ENCODE measurements at places on chromosomes 7 and 10.

- no peak for DNase-seq
These were observed 1000.0 kb upstream of the CELF2 start for GRCh38 chr10:10017716-10018115.

- DNase-seq = no peak
These were observed 124.5 kb upstream of the FAM20C start for GRCh38 chr7:67661-68395.

- no peak for DNase-seq
These were observed 142.7 kb downstream of the ICA1 start for GRCh38 chr7:8119262-8119661.

GRCh38 chr7:3722396-3722922 is 421.4 kb downstream of the SDK1 start:
- peak; percentile 33 for DNase-seq

GRCh38 chr7:124432009-124432578 is 333.5 kb downstream of the GPR37 start:
- no peak for DNase-seq

DNA sequence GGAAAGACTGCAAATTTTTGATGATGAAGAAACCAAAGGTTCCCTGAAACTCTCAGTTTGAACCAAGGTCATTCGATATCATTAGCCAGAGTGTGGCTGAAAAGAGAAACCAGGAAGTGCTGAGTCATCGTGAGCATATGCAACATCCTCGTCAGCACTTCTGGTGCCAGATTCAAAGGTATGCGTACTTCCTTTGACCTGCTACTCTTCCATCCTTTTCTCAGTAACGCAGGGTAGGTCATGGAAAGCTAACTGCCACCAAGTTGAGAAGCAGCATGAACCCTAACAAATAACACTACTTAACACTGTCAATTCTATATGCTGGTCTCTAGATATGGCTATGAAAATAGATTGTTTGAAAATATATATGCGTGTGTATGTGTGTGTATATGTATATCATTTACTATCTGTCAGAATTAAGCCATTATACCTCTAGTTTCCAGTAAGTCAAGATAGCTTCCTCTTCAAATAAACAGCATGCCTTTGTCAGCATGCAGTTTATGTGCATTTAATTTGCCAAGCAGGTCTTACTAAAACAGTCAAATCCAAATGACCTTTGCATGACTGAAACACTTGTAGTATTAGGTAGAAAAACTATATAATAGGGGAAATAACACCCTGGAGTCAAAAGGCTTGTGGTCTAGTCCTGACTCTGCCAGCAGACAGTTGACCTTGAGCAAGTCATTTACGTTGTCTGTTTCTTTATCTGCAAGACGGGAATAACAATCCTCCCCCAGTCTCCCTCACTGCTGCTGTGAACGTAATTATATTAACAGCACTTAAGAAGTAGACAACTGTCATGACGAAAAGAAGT is 26.4 kb downstream of the CDK6 start:
- DNase-seq = no peak

- no peak for DNase-seq
These were observed 28.0 kb upstream of the ARHGAP21 start for GRCh38 chr10:24751716-24752115.

GRCh38 chr10:69866688-69867461 is 65.2 kb downstream of the COL13A1 start:
- no peak for DNase-seq

DNA sequence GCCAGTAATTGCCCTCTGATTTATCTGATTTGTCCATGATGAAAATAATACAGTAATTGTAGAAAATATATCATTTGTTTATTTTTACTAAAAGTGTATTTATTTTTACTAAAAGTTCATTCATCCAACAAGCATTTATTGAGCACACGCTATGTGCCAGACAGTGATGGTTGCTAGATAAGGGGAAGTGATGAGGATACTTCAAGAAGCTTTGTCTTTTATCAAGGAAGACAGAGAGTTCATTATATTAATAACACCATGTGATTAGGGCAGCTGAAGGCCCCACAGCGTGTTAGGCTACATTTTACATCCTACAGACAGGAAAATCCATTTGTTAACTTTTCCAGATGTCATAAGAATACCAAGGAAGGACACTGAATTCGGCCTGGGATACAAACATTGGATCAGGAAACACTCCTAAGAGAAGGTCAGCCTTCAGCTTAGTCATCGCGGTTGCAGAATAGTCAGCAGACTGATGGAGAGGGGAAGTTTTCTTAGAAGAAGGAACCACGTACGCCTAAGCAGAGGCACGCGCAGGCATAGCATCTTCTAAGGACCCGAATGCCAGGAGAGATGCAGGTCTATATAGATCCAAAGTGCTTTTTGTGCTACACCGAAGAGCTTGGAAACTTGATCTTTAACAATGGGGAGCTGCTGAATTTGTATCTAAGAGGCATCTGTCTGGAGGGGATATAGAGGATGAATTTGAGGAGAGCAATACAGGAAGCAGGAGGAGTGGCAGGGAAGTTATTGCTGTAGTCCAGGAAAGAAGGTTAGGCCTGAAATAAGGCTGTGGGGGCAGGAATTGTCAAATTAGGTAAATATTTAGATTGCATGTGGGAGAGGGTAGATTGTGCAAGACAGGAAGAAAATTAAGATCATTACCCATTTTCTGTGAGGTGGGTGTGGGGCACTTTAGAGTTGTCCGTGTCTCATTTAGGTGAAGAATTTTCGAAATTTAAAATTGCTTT is 85.7 kb downstream of the LRGUK start:
- no peak for DNase-seq

DNA sequence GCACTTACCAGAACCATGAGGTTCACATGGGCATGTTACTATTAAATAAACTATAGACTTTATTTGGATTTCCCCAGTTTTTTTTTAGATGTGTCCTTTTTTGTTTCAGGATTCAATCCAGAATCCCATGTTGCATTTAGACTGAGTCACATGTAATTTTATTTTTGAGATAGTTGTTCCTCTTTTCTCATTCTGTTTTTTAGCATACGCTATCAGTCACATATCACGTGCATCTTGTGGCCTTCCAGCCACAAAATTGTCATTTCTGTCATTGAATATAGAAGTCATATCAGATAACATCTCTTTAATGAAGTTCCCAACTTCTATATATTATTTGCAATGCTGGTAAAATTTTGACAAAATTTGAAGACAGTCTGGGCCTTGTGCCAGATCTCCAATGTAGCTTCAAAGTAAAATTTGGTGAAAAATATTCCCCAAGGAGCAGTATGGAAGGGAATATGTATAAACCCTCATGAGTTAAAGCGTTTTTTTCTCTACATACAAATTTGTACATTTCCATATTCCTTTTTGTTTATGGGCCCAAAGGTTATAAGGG is 132.3 kb upstream of the MKI67 start:
- no peak for DNase-seq

DNA sequence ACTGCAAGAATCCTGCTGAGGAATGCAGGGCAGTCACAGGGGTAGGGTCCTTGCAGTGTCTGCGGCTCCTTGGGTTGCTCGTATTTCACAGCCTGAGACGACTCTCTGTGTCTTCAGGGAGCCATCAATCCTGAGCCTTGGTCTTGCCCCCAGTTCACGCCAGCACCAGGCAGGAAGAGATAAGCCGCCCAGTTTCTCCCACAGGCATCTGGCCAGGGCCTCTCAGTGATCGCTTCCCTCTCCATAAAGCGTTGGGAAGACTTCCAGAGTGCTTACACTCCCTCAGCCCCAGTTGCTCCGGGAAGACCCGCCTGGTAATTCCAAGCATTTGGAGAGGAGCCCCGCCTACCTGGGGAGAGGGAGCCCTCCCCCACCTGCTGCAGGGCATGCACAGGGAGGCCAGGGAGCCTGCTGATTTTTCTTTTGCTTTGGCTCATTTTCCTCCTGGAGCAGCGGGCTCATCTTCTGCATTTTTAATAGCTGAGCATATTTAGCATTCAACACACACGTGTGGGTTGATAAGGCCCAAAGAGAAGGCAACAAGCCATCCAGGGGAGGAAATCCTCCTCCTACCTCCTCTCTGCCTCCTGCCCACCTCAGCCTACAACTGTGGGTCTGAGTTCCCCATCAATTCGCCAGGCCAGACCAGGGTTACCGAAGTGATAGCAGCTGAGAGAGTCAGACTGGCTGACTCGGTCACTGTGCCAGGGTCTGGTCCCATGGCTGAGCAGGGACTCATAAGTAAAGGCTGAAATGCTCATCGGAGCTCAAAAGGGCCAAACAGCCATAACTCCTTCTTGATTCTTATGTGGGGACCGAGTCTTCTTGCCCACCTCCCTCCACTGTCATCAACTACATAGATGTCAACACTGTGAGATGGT is 74.4 kb upstream of the EFCAB10 start:
- DNase-seq = no peak

DNA sequence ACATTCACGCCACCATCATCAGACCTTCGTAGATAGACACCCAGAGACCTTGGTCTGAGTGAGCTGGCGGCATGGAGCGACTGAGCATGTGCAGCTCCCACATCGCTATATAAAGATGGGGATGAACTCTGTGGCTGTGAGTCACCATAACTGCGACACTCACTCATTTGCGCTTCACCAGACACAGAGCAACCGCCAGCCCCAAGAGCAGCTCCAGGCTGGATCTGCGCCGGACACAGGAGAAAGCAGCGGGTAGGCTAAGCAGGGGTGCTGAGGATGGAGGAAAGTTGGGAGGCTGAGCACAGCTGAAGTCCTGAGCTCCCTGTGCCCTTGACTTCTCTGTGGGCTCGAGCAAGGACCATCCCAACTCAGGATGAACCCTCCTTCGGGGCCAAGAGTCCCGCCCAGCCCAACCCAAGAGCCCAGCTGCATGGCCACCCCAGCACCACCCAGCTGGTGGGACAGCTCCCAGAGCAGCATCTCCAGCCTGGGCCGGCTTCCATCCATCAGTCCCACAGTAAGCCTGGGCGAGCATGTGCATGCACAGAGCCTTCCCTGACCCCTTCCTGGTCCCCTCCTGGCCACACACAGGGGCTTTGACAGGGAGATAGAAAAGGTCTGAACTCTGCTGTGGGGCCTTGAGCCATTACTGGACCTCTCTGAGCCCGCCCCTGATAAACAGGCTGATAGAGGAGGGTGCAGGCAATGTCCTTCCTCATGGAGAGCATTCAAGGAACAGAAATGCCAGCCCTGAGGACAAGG is at the start of gene OPN4:
Gene OPN4, plus strand, starts transcription at position 137 of the 762 bp plus-strand sequence. Its CDS starts 237 bp downstream, at position 374.
- DNase-seq = no peak

- DNase-seq = no peak
These were observed 132.3 kb downstream of the DKK1 start for GRCh38 chr10:52446391-52446790.

- no peak for DNase-seq
These were observed 26.2 kb upstream of the CSGALNACT2 start for GRCh38 chr10:43111921-43112607.

GRCh38 chr7:121167971-121168370 is 160.8 kb upstream of the WNT16 start:
- no peak for DNase-seq

DNA sequence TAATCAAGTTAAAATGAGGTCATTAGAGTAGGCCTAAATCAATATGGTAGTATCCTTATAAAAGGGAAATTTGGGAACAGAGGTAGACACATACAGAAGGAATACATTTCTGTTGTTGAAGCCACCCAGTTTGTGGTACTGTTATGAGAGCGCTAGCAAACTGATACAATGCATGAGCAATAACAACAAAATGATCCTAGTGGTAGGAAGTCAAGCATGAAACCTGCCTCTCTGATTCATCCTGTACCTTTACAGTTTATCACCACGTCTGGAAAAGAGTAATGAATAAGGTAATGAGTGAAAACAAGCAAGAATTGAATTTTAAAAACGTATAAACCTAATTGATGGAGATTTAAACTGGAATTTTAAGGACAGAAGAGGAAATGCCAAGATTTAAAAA is 217.2 kb downstream of the PCLO start:
- DNase-seq = no peak

DNA sequence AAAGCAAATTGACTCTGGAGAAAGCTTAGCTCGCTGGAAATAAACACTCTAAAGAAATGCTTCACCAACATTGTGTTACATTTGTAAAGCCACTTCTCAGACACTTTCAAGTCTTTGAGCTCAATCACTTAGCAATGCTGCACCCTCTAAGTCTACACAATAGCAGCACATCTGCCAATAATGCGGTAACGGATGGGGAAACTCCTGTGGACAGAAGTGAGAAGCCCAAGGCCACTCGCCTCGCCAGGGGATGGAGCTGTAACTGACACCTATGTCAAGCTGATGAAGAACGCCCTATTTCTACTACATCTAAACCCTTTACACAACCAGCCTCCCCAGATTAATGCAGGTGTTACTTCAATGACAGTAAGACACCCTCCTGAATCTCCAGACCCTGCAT is 167.7 kb downstream of the SFMBT2 start:
- DNase-seq = no peak

DNA sequence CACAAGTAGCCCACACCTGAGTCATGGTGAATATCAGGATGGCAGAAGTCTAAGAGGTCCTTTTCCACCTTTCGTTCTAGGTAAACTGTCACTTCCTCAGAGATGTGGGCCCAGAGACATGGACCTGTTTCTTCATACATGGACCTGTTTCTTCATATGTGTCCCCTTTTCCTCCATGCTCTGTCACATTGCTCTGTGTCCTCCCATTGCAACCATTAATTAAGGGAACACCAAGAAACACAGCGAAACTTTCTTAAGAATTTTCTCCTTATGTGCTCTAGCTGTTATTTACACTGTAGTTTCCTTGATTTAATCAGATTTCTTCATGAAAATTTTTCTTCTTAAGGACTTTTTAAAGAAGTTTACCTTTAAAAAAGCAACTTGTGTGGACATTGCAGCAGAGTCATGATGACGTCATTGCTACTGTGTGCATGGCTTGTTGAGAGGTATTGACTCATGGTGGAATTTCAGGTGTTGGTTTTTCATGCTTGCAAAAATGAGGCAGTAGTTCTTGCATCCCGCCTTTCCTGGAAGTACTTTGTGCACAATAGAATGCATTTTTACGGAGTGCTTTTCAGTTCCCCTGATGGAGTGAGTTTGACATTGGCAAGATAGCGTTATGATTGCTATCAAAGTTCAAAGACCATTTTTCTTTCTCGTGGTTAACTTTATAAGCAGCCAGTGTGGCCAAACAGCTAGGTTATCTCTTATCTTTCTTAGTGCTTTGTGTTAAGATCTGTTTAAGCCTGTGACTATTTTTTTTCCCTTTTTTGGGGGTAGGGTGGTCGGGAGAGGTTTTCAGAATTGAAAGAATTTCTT is 37.7 kb downstream of the CFAP58 start:
- DNase-seq = no peak

DNA sequence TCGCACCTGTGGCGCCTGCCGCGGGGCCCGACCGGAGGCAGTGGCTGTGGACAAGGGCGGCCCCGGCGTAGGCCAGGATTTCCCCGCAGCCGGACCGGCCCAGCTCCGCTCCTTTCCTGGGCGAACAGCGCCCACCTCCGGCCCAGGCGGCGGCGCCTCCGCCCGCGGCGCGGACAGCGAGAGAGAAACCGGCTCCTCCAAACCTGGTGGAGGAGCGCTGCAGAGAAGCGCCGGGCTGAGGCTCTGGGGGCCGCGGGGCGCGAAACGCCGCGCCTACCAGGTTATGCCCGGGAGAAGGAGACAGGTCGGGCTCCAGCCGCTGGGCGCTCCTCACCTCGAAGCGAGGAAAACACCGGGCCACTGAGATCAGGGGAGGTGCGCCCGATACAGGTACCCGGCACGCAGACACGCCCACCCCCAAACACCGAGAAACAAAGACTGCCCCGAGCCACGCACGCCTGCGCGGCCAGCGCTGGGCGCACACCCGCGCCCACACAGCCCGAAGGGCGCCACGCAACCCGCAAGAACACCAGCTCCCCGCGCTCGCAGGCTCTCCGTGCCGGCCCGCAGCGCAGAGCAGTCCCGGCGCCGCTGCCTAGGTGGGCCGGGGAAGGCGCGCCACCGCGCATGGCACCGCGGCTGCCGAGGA is 3.3 kb downstream of the GRID1 start:
- no peak for DNase-seq

- DNase-seq = no peak
These were observed 134.9 kb upstream of the ANK3 start for GRCh38 chr10:60524541-60524940.

Data from naive B cell (primary cell).